ENCODE measurements at places on chromosomes 7 and 10.

GRCh38 chr7:75573477-75574019, 81.4 kb downstream of the SPDYE5 start:
- no peak for DNase-seq

- DNase-seq, result no peak
Observed at GRCh38 chr7:51346126-51346525, 29.5 kb upstream of the COBL start.

GRCh38 chr7:139035586-139036353, at the start of gene ZC3HAV1L:
Gene ZC3HAV1L (minus strand): TSS chr7:139036042. CDS start chr7:139036017, 25 bp downstream.
- peak; percentile 53 for DNase-seq

DNA sequence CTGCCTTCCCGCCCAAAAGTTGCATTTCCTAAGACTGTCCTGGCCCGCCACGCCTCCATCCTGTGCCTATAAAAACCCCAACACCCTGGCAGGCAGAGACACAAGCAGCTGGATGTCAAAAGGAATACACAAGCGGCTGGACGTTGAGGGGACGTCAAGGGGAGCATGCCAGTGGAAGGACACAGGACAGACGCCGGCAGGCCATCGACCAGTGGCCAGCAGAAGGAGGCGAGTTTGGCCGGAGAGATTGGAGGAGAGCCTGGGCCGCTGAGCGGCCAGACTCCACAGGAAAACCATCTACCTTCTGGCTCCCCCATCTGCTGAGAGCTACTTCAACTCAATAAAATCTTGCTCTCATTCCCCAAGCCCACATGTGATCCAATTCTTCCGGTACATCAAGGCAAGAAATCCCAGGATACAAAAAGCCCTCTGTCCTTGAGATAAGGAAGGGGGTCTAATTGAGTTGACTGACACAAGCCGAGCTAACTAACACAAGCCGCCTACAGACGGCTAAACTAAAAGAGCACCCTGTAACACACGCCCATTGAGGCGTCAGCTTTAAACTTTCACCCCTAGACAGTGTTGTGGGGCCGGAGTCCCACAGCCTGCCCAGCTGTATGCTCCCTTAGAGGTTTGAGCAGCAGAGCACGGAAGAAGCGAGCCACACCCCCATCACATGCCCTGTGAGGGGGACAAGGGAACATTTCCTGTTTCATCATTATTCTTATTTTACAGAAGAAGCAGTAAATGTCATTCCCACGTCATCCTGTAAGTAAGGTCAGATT, 150.3 kb upstream of the PHYHIPL start:
- no peak for DNase-seq

- DNase-seq, result no peak
Observed at GRCh38 chr7:132988117-132988516, 93.8 kb downstream of the CHCHD3 start.

DNA sequence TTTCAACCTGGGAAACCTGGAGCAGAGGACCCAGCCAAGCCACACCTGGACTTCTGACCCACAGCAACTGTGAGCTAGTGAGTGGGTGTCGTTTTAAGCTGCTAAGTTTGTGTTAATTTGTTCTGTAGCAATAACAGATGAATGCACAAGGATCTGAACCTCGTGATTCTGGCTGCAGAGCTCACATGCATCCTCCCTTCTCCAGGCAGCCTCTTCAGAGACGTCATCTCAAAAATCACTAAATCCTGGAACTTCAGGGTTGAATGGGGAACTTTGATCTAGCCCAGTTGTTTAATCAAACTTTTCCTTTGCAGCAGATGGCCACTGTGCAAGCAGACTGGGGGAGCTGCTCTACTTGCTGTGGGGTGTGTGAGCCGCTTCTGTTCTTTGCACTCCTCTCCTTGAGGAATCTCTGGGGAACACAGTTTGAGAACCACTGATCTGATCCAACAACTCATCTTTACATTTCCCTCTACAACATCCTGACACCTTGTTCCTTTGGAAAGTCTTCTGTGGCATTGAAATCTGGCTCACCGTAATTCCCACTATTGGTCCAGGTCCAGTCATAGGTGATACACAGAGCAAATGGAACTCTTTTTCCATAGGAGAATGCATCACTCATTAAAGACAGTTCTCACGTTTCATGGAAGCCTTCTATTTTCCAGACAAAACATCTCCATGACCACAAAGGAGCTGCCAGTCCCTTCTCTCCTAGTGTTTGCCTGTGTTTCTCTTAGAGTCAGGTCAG, 90.3 kb downstream of the CHN2 start:
- no peak for DNase-seq

DNA sequence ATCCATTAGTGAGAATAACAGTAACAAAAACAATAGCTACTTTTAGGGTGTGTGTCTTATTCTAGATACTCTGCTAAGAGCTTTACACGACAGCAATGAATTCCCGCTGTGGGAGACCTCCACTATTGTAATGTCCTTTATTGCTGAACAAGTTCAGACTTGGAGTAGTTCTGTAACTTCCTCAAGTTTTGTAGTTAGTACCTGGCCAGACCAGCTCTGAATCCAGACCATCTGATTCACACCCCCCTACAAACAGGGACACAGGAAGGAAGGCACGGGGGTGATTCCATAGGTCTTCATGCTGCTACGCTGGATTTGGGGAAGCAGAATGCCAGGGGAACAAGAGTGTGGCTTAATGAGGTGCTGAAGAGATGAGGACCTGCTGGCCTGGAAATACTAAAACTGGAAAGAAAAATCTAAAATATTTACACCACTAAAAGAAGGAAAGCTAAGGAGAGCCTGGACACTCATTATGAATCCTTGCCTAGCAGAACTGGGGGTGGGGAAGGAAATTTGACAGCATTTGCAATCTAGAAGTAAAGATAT, 194.6 kb upstream of the TMEM72 start:
- DNase-seq, result no peak

DNA sequence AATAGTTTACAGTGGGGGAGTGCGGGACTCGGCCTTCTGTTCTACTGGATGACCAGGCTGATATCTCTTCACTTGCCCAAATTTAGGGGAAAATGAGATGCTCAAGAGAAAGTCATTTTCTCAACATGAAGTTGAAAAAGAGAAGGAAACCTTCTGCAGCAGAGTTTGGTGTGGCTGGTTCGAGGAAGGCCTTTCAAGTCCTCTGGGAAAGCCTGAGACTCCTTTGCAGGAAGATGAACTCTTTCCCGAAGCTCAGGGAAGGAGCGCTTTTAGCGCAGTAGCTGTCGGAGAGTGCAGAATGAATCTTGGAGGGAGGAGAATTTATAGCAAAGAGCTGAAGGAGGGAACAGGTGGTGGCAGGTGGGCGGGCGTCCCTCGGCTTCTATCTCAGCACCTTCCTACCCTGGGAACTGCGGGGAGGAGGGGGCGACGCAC, at the start of gene ATOH7:
ATOH7 (minus strand) TSS at position 297 of the 435 bp plus-strand sequence. CDS start 436 bp downstream, outside the sequence.
- DNase-seq, result no peak

GRCh38 chr10:17609523-17610079, 7.6 kb downstream of the HACD1 start:
- DNase-seq, result no peak

DNA sequence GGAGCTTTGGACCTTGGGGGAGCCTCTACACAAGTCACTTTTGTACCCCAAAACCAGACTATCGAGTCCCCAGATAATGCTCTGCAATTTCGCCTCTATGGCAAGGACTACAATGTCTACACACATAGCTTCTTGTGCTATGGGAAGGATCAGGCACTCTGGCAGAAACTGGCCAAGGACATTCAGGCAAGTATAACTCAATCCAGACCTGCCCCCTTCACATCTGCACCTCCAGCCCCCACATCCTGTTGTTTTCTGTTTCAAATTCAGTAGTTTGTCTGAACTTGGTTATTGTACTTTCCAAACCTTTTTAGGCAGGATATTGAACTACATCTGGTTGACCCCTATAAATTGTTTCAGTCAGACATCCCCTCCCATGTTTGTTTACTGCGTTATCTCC, 62.4 kb upstream of the CC2D2B start:
- DNase-seq, result no peak

- DNase-seq, result no peak
Observed at GRCh38 chr10:115093776-115094408, 727 bp downstream of the ATRNL1 start.

DNA sequence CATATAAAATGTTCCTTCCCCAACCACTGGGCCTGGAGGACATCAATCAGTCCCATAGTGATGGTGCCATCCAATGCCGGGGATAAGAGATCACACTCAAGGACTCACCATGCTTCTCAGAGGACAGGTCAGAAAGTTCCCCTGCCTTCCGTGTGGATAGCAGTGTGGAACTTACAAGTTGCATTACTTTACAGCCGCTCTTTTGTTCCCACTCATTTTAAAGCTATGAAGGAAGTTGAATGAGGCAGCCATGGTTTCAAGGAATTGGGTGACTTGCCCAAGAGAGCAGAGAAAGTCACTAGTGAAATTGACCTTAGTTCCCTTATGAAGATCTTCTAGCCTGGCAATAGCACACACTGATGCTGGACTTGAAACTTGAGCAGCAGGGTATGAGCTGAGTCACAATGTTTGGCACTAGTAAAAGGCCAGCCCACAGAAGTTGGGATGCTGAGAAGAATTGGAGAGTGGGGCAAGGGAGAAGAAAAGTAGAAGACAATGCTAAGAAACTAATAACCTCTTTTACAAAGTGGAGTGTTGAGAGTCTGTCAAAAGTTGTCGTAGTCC, 78.7 kb downstream of the CXCL12 start:
- peak; percentile 39 for DNase-seq

GRCh38 chr10:122664501-122664900, 35.1 kb downstream of the C10orf120 start:
- DNase-seq, result no peak

DNA sequence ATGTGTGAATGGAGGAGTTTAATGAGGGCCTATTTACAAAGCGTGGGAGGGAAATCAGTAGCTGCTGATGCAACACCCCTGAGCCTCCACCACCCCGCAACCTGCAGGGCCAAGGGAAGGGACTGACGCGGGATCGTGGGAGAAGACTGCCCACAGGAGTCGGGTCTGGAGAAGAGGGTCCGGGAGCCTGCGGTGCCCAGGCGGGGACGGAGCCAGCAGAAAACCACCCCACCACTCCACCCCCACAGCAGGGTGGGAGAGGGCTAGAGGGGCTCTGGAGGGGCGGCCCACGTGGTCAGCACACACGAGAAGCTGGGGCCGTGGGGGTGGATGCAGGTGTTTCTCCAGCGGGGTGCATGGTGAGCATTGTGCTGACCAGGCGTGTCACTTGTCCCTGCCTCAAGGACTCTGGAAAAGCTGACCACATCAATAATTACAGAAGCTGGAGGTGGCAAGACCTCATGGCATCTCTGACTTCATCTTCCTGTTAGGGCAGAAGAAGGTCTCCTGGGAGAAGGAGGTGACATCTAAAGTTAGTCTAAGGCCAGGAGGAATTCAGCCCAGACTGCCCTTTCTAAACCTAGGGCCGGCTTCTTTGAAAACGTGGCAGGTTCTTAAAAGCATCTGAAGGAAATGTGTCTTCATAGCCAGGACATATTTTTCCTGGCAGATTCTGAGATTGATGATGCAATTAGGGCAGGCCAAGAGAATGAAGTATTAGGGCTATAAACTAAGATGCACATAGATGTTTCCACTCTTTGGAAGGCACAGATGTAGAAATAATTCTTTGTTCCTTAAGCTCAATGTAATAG, 150.9 kb downstream of the RGS10 start:
- DNase-seq, result no peak

DNA sequence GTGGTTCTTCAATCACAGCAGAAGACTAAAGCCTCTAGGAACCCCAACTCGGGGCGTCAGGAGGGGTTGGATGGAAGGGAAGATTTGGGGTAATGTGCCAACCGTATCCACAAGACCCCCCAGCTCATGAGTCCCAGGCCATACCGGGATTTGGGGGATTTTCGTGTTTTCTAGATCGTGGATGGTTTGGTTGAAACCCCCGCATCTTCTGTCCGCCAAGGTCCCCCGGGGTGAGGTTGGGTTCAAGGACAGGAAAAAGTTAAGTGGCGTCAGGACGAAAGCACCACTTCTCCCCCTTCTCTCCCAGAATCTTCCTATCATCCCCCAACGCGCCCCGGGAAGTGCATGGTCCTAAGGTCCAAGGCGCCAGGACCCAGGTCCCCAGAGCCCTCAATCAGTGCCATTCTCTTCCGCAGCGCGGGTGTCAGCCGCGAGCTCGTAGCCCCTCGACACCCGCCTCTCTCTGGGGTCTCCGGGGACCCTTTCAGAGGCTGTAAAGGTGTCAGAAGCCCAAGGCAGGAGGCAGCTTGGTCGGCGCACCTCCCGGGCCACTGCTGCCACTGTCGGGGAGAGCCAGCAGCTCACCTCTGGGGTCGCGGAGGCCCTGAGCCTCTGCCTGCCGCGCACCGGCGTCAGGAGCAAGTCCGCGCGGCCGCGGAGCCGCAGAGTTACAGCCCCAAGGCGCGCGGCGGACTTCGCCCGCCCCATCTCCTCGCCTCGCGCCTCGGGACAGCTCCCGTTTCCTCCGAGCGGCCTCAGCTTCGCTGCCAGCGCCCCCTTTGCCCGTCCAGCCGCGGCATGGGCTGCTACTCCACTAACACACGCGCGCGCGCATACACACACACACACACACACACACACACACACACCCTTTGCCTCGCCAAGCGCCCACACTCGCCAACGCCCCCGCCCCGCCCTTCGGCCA, 1.5 kb downstream of the MKX start:
- DNase-seq, result no peak

DNA sequence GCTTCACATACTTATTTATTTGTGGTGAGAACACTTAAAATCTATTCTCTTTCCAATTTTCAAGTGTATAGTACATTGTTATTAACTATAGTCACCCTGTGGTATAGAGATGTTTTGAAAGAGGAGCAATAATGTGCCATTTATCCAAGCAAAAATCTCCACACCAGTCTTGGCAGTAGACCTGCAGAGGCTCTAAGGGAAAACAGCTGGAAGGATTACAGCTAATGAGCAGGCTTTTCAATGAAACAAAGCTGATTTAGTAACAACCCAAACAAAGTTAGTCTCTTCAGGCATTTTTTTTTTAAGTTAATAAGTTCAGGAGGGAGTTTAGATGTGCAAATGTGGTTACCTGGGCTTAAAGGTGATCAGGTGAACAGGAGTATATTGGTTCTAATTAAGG, 101.9 kb downstream of the EVX1 start:
- DNase-seq, result no peak

GRCh38 chr7:151406051-151406875, 3.6 kb downstream of the WDR86 start:
- DNase-seq, result no peak

All from brain microvascular endothelial cell (primary cell).